Stimulated activated CD8-positive, alpha-beta memory T cell treated with anti-CD3 and anti-CD28 coated beads, Interleukin-12 subunit alpha, Interleukin-12 subunit beta, amount 100 ng/mL, for 1 hour (primary cell): ENCODE measurements at places on chromosomes 7 and 10.

DNA sequence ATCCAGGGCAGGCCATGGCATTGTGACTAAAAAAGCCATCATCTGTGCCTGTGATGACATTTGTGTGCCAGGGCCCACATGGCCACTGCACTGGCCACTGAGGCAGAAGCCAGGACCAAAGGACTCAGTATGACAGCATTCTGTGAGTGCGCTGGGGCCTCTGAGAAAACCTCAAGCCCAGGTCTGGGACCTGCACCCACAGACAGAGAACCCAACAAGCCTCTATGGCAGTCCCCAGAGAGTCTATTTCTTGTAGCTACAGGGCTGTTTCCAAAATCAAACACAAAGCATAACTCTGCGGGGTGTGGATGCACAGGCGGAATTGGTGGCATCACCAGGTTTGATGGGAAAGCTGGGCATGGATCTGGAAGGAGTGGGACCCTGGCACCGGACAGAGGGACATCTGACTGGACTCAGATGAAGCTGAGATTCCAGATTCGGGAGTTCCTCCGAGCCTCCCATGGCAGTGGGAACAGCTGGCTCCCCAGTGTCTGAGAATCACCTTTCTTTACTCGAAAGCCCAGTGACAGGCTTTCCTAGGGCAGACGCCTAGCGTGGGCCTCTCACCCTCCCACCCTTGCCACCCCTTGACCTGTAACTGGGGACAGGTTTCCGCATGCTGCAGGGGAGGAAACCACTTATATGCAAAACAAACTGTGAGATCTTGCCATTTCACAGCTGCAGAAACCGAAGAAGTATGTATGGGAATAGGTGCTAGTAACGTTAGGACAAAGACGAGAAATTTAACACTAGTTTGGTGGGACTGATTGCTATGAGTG lies 70.6 kb upstream of the RHEB start:
- DNase-seq, result no peak

- no peak for DNase-seq
These were observed 31.4 kb downstream of the RPA3 start for GRCh38 chr7:7686811-7687508.

GRCh38 chr10:86968271-86968993 lies at the start of gene ADIRF:
TSS of gene ADIRF (plus strand) at chr10:86968482. CDS start at chr10:86968545, 63 bp downstream.
- DNase-seq, result no peak

GRCh38 chr10:93054486-93054885 lies 6.1 kb upstream of the CYP26C1 start:
- no peak for DNase-seq
